ENCODE measurements at places on chromosomes 7 and 10. TPM values are rescaled to one million over a fixed set of nuclear protein-coding genes. Genes with fewer than 3 reads are reported as not detected.

Gene SNX10
- total RNA-seq = 73.8 TPM

Gene OR2A7
- total RNA-seq = 13.9 TPM

- H3K4me1 ChIP-seq = no peaks in the 10 kb centered on the region
- H3K4me3 ChIP-seq = no peak overlapping the region
- no peak for DNase-seq
- no peaks in the 10 kb centered on the region for H3K36me3 ChIP-seq
- H3K27me3 ChIP-seq = no peaks in the 10 kb centered on the region
- no peak overlapping the region for H3K27ac ChIP-seq
These were observed 151.5 kb upstream of the KAT6B start for GRCh38 chr10:74674927-74675326.

DNA sequence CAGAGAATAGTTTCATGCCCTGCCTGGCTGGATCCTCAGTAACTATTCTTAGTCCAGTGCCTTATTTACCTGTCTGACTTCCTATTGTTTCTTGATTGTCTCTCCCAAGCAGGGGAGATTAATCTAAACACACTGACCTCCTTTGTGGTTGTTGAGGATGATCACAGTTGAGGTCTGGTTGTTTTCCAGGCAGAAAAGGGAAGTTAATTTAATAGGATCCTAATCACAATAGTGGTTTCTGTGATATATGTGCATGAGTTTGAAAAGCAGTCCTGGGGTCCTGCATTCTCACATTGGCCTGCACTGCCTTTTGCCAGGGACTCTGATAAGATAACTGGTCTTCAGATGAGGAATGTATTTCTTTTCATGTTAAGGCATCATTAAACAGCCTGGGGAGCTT is 130.1 kb downstream of the SND1 start:
- no peak overlapping the region for H3K4me3 ChIP-seq
- DNase-seq = no peak
- H3K27ac ChIP-seq = no peak overlapping the region
- H3K4me1 ChIP-seq = peaks cover 19% of the 10 kb centered on the region
- H3K27me3 ChIP-seq = no peaks in the 10 kb centered on the region

Gene GNG11
- total RNA-seq = 22.6 TPM

- no peaks in the 10 kb centered on the region for H3K4me1 ChIP-seq
- no peaks in the 10 kb centered on the region for H3K36me3 ChIP-seq
- H3K4me3 ChIP-seq = no peak overlapping the region
These were observed 48.6 kb downstream of the CUL1 start for GRCh38 chr7:148747274-148747673.

Gene LRRC61
- 10.2 TPM for total RNA-seq

DNA sequence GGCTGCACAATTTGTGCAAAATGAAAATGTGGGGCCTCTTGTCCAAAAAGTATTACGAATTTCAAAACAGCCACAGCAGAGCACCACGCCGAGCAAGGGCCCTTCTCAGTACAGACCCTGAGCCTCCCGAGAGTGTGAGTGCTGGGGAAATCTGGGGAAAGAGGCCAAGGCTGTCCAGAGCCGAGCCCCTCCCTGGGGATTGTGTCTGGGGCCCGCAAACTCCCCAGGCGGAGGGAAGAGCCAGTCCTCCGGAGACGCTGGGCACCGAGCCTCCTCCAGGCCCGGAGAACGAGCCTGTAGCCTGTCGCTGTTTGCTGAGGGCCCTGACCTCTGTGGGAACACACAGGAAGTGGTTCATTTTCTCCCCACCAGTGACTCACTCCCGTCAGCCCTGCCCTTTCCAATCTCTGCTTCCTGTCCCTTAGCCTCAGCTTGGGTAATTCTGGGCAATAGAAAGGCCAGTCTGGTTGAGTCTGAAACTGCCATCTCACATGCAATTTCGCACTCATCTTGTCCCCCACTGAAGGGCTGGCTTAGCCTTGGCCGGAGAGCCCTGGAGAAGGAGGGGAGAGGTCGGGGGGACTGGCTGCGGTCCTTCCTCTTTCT is 19.5 kb upstream of the GNA12 start:
- no peaks in the 10 kb centered on the region for H3K36me3 ChIP-seq
- peak overlapping the region; percentile 95 for H3K27ac ChIP-seq
- DNase-seq = peak; percentile 87
- H3K27me3 ChIP-seq = no peaks in the 10 kb centered on the region
- H3K4me1 ChIP-seq = peaks cover 26% of the 10 kb centered on the region

DNA sequence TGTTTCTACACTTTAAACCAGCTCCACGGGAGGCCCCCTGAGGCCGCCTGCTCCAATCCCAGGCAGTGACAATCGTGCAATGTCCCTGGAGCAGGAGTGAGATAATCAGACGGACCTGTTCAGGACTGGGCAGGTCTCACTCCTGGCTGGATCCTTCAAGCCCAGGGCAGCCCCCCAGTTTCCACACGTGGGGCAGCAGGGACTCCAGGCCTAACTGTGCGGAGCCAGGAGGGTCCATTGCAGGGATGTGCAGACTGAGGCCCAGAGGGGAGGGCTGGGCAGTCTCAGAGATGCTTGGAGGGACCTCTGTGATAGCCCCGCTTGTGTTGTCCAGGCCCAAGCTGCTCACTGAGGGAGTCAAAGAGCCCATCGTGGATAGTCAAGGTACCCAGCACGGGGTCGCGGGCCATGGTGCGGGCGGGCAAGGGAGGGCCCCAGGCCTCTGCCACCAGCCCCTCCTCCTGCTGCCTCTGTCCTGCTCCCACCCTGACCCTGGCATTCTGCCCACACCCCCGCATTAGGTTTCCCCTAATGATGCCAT is 110.5 kb upstream of the KCTD7 start:
- no peaks in the 10 kb centered on the region for H3K4me1 ChIP-seq
- no peak for DNase-seq
- H3K27ac ChIP-seq = no peak overlapping the region

Data from upper lobe of right lung (tissue), 1 donor.